HTR-8/SVneo (cell line): ENCODE measurements at places on chromosomes 3 and 15.

DNA sequence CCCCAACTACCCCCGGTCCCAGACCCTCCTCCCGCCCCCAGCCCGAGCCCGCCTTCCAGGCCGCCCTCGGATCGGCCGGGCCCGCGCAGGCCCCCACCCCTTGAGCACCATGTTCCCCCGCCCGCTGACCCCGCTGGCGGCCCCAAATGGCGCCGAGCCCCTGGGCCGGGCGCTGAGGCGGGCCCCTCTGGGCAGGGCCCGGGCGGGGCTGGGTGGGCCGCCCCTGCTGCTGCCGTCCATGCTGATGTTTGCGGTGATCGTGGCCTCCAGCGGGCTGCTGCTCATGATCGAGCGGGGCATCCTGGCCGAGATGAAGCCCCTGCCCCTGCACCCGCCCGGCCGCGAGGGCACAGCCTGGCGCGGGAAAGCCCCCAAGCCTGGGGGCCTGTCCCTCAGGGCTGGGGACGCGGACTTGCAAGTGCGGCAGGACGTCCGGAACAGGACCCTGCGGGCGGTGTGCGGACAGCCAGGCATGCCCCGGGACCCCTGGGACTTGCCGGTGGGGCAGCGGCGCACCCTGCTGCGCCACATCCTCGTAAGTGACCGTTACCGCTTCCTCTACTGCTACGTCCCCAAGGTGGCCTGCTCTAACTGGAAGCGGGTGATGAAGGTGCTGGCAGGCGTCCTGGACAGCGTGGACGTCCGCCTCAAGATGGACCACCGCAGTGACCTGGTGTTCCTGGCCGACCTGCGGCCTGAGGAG, 472 bp downstream of the CHST14 start:
- DNase-seq = no peak

DNA sequence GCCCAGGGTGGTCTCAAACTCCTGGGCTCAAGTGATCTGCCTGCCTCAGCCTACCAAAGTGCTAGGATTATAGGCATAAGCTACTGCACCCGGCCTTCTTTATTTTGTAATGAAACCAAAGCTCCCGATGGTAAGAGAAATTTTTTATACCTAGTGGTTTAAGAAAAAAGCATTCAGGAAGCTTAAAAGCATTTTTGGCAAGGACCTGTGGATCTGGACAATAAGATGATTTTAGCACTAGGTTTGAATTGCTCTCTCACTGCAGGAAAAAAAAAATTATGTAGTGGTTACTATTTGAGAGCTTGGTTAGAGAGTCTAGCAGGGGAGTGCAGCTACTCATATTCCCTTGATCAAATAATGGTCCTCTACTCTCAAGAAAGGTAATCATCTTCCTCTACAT, 64.9 kb upstream of the PIK3R4 start:
- DNase-seq = no peak

GRCh38 chr3:77014226-77014625, 25.7 kb upstream of the ROBO2 start:
- DNase-seq = no peak

DNA sequence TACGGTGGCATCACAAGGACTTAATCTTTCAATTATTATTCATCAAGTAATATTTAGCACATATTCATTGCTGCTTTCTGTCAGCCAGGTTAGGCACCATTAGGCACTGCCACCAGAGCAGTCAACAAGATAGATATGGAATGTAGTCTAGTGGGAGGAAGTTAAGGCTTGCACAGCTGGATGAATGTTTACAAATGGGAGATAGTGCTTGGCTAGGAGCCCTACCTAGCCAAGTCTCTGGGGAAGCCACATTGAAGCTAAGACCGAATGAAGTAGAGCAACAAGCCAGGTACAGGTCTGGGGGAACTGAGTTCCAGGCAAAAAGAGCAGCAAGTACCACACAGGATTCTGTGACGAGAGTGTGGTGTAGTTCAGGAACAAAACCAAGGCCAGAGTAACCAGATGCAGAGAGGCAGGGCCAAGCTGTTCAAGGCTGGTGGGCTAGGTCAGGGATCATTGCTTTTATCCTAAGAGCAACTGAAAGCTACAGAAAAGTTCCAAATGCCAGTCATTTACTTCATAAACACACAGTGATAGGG, 33.4 kb upstream of the SCAANT1 start:
- no peak for DNase-seq

DNA sequence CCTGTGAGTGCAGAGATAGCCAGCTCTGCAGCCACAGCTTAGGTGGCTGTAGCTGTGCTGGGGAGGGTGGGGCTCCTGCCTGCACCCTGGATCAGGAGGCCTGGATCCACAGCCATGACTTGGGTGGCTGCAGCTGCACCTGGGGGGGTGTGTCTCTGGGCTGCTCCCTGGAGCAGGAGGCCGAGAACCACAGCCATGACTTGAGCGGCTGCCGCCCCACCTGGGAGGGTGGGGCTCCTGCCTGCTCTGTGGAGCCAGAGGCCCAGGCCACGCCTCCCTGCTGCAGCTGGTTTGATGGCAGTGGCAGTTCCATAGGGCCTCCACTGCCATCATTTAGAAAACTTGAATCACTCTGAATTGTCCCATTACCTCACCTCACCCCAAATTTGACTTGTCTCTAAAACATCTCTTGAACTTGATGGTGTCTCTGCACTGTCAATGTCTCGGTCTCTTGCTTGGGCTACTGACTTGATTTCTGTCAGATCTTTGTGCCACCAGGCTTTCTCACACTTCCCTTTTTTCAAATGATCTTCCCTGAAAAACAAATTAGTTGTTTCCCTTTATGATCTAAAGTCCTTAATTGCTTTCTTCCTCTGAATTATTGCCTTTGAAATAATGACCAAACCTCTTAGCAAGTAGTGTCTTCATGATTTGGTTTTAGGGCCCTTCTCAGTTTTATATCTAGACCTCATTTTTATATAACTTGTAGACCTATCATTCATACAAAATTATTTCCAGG, 313.2 kb upstream of the MME start:
- DNase-seq = no peak

GRCh38 chr3:32843510-32844321, 25.9 kb downstream of the TRIM71 start:
- DNase-seq = no peak
